ENCODE measurements at places on chromosomes 1 and 21.

DNA sequence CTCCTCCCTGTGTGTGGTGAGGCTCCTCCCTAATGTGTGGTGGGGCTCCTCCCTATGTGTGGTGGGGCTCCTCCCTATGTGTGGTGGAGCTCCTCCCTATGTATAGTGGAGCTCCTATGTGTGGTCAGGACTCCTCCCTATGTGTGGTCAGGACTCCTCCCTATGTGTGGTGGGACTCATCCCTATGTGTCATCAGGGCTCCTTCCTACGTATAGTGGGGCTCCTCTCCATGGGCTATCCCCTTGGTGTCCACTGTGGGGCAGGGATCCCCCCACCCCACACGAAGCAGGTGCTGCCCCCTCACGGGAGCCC lies 29.6 kb downstream of the PRSS38 start:
- no peaks in the 10 kb centered on the region for H3K4me1 ChIP-seq
- H3K36me3 ChIP-seq: no peaks in the 10 kb centered on the region
- no peak overlapping the region for H3K27ac ChIP-seq
- no peak for DNase-seq

GRCh38 chr1:161905269-161905884 lies 118.3 kb downstream of the OLFML2B start:
- no peaks in the 10 kb centered on the region for H3K4me1 ChIP-seq
- no peak overlapping the region for H3K4me3 ChIP-seq
- no peaks in the 10 kb centered on the region for H3K27me3 ChIP-seq
- no peaks in the 10 kb centered on the region for H3K36me3 ChIP-seq
- DNase-seq: no peak

DNA sequence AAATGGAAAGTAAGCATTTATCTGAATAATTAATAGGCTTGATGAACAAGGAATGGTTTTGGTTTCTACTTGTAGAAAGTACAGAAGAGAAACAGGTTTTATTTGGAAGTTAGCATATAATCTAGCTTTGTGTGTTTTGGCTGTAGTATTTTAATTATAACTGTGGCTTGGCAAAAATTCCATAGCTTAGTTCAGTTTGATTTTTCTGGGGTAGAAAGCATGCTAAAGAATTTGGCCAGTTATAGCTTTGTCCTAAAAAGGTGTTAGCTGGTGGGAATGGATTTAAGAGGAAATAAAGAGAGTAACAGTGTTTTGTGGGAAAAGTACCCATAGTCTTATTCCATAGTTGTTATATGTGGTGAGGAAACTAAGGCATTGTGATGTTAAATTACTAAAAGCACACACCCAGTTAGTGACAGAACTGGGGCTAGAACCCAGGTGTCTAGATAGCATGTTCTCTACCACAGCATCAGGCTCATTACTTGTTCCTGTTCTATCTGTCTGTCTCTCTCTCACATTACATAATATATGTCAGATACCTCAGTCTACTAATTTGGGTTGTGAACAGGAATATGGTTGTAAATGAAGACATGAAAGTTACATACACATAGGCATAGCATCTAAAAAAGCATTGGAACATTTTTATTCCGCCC lies 55.0 kb downstream of the MPZL1 start:
- H3K27me3 ChIP-seq: no peaks in the 10 kb centered on the region
- peaks cover 56% of the 10 kb centered on the region for H3K36me3 ChIP-seq
- no peak for DNase-seq
- no peak overlapping the region for H3K4me3 ChIP-seq
- no peaks in the 10 kb centered on the region for H3K4me1 ChIP-seq

GRCh38 chr1:201290551-201290950 lies 7.2 kb downstream of the PKP1 start:
- DNase-seq: peak; percentile 25
- no peaks in the 10 kb centered on the region for H3K36me3 ChIP-seq
- no peak overlapping the region for H3K27ac ChIP-seq

- peaks cover 66% of the 10 kb centered on the region for H3K4me1 ChIP-seq
- no peaks in the 10 kb centered on the region for H3K36me3 ChIP-seq
- no peaks in the 10 kb centered on the region for H3K27me3 ChIP-seq
- no peak for DNase-seq
- H3K27ac ChIP-seq: no peak overlapping the region
Measured at GRCh38 chr1:181100934-181101333, 12.4 kb downstream of the IER5 start.

- H3K4me3 ChIP-seq: no peak overlapping the region
- H3K36me3 ChIP-seq: no peaks in the 10 kb centered on the region
- H3K27me3 ChIP-seq: no peaks in the 10 kb centered on the region
Measured at GRCh38 chr1:116489231-116489697, 81.6 kb downstream of the CD58 start.

DNA sequence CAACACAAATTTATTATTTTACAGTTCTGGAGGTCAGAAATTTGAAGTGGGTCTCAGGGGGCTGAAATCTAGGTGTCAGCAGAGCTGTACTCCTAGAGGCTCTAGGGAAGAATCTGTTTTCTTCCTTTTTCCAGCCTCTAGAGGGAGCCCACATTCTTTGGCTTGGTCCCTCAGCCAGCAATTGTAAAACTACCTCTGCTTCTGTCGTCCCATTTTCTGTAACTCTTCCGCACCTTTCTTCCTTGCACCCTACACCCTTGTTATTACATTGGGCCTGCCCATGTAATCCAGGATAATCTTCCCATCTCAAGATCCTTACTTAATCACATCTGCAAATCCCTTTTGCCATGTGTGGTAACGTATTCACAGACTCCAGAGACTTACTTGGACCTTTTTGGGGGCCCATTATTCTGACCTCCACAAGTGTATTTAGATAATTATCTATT lies 24.8 kb upstream of the THEM4 start:
- no peak for DNase-seq
- no peaks in the 10 kb centered on the region for H3K36me3 ChIP-seq
- H3K27me3 ChIP-seq: no peaks in the 10 kb centered on the region
- H3K4me3 ChIP-seq: no peak overlapping the region
- no peaks in the 10 kb centered on the region for H3K4me1 ChIP-seq
- no peak overlapping the region for H3K27ac ChIP-seq

DNA sequence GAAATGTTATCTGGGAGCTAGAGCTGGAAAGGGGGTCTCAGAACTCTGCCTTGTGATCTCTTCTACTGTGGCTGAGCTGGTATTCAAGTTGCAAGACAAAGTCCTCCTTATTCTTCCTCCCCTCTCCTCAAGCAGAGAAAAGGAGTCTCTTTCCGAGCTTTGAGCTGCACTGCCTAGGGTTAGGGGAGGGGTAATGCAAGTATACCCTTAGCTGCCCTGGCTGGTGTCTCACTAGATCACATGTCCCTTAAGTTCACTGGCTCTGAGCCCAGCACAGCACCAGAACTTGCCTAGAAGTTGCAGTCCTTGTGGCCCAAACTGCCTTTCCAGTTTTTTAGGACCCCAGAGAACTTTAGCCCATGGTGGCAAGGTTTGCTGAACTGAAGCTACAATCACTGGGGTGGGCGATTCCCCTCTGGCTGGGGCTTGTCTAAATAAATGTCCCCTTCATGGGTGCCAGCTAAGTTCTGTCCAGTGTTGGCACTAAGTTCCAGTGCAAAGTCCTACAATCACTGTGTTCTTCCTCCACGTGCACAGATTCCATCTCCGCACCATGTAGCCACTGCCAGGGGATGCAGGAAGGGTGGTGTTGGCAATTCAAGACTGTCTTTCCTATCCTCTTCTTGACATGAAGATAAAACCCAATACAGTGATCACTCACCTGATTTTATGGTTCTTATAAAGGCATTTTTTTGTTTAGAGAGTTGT lies 22.7 kb upstream of the CHIA start:
- H3K36me3 ChIP-seq: no peaks in the 10 kb centered on the region
- no peak overlapping the region for H3K4me3 ChIP-seq
- H3K27ac ChIP-seq: no peak overlapping the region
- H3K27me3 ChIP-seq: peaks cover 25% of the 10 kb centered on the region
- peaks cover 14% of the 10 kb centered on the region for H3K4me1 ChIP-seq

DNA sequence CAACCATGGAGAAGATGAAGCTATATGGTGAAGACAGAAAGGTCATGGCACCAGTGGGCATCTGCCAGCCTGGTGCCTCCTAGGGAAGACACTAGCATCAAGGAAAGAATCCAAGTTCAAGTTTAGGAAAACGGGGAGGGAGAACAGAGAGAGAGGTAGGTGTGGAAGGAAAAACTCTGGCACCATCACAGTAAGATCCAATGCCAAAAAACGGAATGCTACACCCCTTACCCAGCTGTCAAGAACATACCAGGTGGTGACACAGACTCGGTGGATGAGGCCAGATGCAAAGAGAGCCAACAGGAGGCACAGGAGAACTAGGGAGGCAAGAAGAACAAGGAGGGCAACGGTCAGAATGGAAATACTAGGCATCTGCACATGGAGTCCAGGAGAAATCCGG lies 3.6 kb downstream of the KRTCAP2 start:
- H3K36me3 ChIP-seq: peaks cover 31% of the 10 kb centered on the region
- no peak overlapping the region for H3K4me3 ChIP-seq
- DNase-seq: peak; percentile 14
- peaks cover 48% of the 10 kb centered on the region for H3K4me1 ChIP-seq
- no peak overlapping the region for H3K27ac ChIP-seq

- H3K4me3 ChIP-seq: no peak overlapping the region
- DNase-seq: no peak
- no peak overlapping the region for H3K27ac ChIP-seq
- H3K36me3 ChIP-seq: no peaks in the 10 kb centered on the region
Measured at GRCh38 chr1:145701306-145701862, 5.8 kb downstream of the PDZK1 start.

DNA sequence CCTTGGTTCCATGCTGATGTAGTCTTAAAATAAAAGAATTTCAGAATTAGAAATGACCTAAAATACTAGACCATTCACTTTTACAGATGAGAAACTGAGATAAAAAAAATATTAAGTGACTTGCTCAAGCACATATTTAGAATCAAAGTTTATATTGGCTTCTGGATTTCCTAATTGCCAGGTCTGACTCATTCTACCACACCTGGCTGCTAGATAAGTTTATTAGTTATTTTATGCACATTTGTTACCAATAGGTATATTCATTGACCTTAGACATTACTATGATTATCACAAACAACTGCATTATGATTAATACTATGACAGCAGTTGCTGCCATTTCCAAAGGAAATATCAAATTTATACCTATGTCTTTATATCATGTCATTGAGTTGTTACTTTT lies 497.5 kb downstream of the RWDD3 start:
- H3K27ac ChIP-seq: no peak overlapping the region
- H3K27me3 ChIP-seq: no peaks in the 10 kb centered on the region
- H3K4me3 ChIP-seq: no peak overlapping the region
- H3K36me3 ChIP-seq: no peaks in the 10 kb centered on the region
- no peak for DNase-seq

DNA sequence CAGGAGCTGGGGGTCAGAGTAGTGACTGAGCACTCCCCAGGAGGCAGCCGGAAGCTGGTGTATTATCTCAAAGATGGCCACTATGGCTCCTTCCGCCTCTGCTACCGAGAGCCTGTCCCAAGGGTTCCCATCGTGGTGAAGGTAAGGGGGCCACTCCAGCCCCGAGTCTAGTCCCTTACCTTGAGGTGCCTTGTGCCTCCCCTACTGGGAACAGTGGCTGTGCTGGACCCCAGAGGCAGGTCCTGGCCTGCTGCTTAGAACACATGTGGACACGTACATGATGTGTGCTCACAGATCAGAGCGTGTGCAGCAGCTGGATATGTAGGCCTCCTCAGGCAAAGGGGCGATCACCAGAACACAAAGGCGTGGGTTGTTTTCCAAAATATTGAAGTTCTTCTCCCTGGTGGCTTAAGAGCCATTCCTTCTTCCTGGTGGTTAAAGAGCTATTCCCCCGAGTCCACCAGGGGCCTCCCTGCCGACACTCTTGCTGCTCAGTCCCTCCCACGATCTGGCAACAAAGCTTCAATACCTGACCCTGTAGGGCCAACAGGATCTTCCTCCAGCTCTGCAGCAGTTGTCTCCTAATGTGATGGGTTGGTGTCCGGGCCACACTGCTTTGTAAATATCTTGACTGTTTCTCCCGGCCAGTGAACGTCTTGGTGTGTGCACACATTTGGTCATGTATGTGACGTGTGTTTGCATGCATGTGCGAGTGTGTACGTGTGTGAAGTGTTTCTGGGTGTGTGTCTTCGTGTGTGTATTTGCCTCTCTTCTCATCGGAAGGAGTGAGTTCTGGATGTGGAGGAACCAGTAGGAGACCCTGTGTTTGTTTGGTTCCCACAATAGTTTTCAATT lies 68.4 kb upstream of the TINAGL1 start:
- no peak overlapping the region for H3K27ac ChIP-seq
- no peaks in the 10 kb centered on the region for H3K4me1 ChIP-seq

- H3K27ac ChIP-seq: no peak overlapping the region
- no peak overlapping the region for H3K4me3 ChIP-seq
- no peaks in the 10 kb centered on the region for H3K27me3 ChIP-seq
- no peaks in the 10 kb centered on the region for H3K4me1 ChIP-seq
- H3K36me3 ChIP-seq: no peaks in the 10 kb centered on the region
Measured at GRCh38 chr1:113605146-113605545, 154.1 kb downstream of the PHTF1 start.

DNA sequence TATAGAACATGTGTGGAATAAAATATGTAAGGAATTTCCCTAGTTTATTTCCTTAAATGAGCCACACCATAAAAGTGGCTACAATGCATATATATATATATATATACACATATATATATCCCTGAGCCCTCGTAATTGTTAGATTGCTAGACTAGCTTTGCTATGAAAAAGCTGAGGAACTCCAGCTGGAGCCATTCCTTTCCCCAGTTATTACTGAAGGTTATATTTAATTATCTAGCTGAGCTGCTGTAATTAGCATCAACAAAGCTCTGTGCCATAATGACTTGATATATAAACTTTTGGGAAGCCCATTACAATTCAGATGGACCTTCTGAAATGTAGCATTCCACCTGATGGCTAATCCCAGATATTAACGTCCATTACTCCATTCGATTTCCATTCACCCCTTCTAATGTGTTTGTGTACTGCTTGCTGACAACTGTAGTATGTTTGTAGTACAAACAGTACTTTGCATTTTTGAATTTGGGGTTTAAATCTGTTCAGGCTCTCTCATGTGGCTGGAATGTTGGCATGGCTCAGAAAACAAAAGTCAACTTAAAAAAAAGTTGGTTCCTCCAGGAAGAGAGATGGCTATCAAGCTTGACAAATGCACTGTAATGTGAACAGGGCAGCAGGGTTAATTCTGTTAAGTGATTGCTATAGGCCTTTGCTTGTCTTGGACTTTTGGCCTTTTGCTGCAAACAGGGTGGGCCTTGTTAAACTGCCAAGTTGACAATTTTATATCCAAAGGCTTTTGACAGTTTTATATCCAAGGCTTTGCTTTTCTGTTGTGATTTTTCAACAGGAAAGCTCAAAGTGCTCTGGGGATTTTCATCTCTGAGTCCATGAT lies 170.0 kb downstream of the LTN1 start:
- H3K4me1 ChIP-seq: no peaks in the 10 kb centered on the region
- DNase-seq: no peak
- H3K27me3 ChIP-seq: no peaks in the 10 kb centered on the region
- H3K27ac ChIP-seq: no peak overlapping the region
- no peak overlapping the region for H3K4me3 ChIP-seq

Measured in spleen (tissue), 13 donors.